NCI-H1436 (cell line): ENCODE measurements at places on chromosomes 4 and X.

GRCh38 chr4:107939307-107939706 lies 8.0 kb downstream of the CYP2U1 start:
- no peak for DNase-seq

GRCh38 chr4:119550857-119551532 lies 77.6 kb downstream of the PDE5A start:
- no peak for DNase-seq

DNA sequence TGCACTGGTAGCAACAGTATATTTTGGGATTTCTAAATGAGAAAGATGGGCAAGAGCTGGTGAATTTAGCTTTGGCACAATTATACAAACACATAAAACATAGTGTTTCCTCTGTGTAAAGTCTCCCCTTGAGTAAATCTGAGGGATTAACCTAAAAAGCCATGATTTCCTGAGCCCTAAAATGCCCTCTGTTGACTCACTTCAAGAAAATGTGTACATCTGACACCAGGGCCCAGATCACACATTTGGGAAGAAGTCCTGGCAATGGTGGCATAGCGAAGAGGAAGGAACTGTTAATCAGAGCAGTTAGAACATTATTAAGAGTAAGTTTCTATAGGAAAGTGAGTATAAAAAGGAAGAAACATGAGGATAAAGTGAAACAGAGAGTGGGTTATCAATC lies 338.5 kb downstream of the SPOCK3 start:
- DNase-seq: no peak

DNA sequence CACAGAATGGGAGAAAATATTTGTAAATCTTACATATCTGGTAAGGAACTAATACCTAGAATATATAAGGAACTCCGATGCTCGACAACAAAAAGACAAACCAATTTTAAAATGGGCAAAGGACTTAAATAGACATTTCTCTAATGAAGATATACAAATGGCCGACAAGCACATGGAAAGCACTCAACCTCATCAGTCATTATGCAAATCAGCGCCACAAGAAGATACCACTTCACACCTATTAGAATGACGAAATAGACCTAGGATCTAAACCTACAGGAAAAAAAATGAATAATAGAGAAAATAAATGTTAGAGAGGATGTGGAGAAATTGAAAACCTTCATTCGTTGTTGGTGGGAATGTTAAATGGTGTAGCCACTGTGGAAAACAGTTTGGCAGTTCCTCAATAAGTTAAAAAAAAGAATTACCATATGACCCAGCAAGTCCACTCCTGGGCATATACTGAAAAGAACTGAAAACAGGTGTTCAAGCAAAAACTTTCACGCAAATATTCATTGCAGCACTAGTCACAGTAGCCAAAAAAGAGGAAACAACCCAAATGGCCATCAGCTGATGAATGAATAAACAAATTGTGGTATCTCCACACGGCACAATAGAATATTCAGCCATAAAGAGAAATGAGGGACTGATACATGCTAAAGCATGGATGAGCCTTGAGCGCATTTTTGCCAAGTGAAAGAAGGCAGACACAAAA lies 57.3 kb upstream of the WDR19 start:
- no peak for DNase-seq
